Astrocyte of the spinal cord (primary cell): ENCODE measurements at places on chromosomes 7 and 10.

GRCh38 chr7:113199841-113200240 lies 81.5 kb upstream of the SMIM30 start:
- DNase-seq = peak; percentile 73

DNA sequence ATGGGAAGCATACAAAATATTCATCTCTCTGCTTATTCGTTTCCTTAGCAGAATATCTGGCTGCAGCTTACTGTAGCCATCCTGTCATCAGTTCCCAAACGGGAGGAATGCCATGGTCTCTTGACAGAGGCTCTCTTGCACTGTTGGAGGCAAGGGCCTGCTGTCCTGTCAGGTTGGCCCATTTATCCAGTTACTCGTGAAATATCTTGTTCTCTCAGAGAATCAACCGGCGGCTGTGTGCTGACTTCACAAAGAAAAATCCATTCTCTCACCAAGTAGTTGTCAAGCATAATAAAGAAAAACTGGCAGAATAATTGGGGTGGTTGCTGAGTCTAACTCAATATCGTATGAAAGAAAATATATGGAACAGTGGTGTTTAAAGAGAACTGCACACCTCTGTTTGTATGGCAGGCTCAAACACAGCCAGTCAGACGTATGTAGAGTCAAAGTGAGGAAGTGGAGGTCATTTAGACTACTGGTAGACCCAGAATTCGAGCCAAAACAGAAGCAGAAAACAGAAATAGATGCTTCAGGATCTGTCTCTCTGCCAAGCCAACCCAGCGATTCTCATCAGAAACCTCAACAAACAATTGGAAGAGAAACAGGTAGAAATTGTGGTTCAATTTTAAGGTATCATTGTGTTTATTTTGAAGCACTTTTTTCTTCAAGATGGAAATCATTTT lies 349.2 kb upstream of the PRKCQ start:
- no peak for DNase-seq

GRCh38 chr10:59628456-59628855 lies 81.2 kb downstream of the SLC16A9 start:
- no peak for DNase-seq

DNA sequence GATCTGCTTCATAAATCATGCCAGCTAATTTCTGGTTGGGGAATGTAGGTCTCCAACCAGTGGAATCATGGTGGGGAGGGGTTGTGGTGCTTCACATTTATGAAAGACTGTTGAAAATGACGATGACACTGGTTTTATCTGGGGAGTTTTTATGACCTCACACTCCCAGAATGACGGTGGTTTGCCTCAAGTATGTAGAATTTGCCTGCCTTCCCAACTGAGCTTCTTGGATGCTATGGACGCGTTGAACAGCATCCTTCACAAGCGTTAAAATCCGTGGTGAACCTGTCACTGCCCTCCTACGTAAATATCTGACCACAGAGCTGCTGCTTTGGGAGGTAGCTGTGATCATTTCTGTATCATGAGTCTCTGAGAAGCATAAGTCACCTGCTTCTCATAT lies 3.3 kb downstream of the INSYN2A start:
- peak; percentile 71 for DNase-seq
